Natural killer cell treated with Interleukin-12 subunit alpha and Interleukin-12 subunit beta and Interleukin-15 and Interleukin-18, amount 100 ng/mL, for 72 hours (primary cell): ENCODE measurements at places on chromosomes 1 and 21. TPM values are rescaled to one million over a fixed set of nuclear protein-coding genes. Genes with fewer than 3 reads are reported as not detected.

LRRIQ3 gene
- 1.5 TPM for total RNA-seq

EGLN1 gene
- total RNA-seq = 15.5 TPM

KCNN3 gene
- 0.08 TPM for total RNA-seq

SPRR2F gene
- not detected for total RNA-seq

OLIG2 gene
- not detected for total RNA-seq

SLC19A2 gene
- 8.0 TPM for total RNA-seq

GUCA2A gene
- not detected for total RNA-seq

WNT2B gene
- total RNA-seq = 0.86 TPM

MYCL gene
- 0.36 TPM for total RNA-seq

DNA sequence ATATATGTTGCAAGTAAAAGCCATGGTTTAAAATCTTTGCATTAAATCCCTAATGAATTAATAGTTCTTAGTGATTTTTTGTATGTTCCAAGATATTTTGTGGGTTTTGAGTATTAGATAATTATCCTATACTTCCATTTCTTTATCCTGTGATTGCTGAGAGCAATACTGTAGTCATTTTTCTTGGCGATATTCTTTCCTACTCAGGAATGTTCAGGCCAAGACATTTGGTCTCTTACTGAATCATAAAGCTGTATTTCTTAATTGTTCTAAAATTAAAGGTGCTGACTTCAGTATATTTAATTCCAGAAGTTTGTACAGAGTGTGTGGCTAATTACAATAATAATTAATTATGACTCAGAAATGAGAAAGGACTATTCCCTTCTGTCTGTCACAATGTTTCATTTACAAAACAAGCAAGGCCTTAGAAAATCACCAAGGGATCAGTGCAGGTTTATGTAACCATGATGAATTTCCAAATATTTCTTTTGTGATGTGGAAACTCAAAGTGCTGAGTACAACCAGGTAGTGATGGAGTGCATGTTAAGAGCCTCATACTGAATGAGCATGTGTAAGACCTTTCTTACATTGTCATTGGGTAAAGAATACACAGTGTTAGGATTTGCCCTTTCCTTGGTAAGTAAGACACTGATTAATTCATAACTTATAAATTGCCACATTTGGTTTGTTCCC is 161.2 kb downstream of the HMCN1 start:
- DNase-seq = no peak

GRCh38 chr1:229887043-229887822 is 179.8 kb upstream of the GALNT2 start:
- no peak for DNase-seq

DNA sequence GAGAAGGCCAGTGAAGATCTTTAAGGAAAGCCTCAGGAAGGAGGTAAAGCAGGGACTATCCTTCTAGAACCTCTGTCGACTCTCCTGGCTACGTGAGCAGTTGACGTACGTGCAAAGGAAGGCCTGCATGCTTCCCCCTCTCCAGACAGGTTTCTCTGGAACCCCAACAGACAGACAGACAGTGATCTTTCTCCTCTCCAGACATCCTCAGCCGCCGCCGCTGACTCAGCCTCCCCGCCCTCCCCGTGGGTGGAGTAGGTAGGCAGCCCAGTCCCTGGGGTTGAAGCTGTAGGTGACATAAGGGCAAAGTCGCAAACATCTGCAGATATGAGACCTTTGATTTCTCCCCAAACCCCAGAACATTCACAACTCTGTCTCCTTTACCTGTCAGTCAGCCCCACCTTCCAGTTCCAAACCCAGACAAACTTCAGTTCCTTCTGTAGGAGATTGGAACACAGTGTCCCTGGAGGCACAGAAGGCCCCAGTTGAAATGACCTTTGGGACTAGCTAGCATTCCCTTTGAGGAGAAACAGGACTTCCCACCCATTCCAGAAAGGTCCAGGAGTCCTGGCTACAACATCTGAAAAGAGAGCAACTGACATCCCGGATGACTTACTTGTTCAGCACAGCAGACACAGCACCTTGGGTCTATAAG is 146.0 kb upstream of the JUN start:
- no peak for DNase-seq

- no peak for DNase-seq
Observed at GRCh38 chr1:41274752-41275545, 32.8 kb upstream of the SCMH1 start.

DNA sequence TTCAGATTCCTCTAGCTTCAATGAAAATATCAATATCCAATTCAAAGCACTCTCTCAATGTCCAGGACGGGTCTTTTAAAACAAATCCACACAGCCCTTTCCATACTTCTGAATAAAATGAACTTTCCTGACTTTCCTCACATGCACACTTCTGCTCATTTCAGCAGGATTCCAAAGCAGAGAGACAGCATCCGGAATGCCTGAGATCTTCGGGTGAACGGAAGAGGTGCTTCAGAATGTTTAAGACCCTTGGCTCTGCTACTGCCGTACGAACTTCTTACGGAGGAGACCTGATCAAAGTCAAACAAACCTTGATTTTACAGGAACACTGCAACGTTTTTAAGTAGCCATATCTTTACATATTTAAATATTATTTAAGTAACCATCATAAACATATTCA is 245.7 kb downstream of the PTBP2 start:
- DNase-seq = no peak

GRCh38 chr1:162632698-162633080 is 425 bp downstream of the DDR2 start:
- DNase-seq = no peak

GRCh38 chr1:220873087-220873486 is 6.2 kb upstream of the HLX start:
- no peak for DNase-seq

GRCh38 chr1:215423288-215423687 is 143.8 kb upstream of the KCTD3 start:
- DNase-seq = no peak

DNA sequence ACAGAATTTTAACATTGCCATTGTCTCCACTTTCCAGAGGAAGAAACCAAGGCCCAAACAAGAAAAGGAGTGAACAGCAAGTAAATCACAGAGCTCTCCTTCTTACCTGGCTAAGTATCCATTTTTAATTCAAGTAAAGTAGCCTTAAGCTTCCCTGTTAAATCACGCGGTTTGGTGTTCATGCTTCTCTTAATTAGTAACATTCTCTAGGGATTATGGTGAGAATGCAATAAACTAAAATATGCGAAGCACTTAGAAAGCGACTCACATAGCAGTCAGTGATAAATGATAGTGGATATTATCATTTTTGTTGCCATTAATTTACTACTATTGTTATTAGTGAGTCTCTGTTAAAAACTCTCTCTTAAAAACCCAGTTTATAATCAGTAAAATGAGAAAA is 630.5 kb upstream of the TMPRSS15 start:
- no peak for DNase-seq

DNA sequence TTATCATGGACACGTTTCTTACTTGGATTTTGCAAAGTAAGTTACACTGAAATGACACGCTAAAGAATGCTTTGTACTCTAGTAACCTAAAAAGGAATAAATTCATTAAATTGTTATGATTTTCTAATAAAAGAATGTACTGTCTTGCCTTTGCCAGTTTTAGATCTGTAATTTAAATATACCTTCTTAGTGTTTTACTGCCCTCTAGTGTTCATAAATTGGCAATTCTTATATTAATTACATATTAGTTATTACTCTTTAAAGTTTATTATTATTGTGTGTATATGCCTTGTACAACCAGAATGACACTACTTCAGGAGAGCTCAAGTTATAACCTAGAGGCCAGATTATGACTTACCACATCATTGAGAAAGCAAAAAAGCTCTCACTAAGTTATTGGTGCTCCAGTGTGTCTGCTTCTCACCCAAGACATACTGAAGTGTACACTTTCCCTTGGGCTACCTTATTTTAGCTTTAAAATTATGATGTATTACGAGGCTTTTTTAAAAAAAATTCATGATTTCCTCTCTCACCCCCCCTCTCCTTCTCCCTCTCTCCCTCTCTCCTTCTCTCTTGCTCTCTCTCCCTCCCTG is 169.9 kb downstream of the HS2ST1 start:
- no peak for DNase-seq

GRCh38 chr1:60694980-60695379 is 387.4 kb upstream of the NFIA start:
- no peak for DNase-seq

GRCh38 chr1:181129771-181130606 is 41.5 kb downstream of the IER5 start:
- DNase-seq = no peak

- no peak for DNase-seq
Observed at GRCh38 chr1:199135901-199136300, 497.1 kb downstream of the PTPRC start.

DNA sequence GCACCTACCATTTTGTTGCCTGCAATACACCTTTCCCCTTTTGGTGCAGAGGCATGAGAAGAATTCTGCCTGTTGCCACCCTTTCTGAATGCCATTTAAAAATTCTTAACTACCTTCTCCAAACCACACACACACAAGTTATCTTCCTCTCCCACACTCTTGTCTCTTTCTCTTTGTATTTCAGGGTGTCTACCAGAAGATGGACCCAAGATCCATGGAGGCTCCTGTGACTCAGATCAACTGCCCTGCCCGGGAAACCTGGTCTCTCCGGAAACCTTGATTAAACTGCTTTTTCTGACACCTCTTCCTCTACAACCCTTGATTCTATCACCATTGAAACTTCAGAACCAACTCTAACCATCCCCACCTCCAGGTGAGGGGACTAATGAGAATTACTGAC is 2.4 kb upstream of the TARS2 start:
- DNase-seq = no peak

DNA sequence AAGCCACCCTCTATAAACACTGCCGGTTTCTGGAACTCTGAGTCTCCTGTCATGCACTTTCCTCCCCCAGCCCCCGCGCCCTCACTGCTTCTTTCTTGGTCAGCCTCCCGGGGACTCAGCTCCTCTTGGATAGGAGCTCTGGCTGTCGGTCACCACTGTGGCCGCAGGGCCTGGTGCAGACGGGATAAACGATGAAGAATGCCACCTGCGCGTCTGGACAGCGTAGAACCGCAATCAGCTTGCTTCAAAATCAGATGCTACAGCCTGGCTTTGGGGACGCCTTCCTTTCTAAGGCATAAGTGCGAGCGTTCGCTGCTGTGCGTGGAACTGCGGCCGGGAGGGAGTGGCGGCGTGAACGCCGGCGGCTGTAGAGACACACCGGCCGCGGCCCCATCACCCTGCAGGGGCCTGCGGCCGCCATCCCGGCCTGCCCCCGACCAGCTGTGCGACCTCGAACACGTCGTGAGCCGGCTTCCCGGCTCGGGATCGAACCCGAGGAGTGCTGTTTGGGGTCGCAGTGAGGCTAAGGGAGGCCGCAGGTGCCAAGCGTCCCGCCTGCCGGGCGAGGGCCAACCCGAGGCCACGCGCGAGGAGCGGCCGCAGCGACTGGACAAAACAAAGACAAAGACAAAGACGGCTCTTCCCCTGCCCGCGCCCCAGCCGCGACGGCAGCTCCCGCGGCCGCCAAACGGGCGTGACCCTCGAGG is 688 bp downstream of the PTTG1IP start:
- no peak for DNase-seq

DNA sequence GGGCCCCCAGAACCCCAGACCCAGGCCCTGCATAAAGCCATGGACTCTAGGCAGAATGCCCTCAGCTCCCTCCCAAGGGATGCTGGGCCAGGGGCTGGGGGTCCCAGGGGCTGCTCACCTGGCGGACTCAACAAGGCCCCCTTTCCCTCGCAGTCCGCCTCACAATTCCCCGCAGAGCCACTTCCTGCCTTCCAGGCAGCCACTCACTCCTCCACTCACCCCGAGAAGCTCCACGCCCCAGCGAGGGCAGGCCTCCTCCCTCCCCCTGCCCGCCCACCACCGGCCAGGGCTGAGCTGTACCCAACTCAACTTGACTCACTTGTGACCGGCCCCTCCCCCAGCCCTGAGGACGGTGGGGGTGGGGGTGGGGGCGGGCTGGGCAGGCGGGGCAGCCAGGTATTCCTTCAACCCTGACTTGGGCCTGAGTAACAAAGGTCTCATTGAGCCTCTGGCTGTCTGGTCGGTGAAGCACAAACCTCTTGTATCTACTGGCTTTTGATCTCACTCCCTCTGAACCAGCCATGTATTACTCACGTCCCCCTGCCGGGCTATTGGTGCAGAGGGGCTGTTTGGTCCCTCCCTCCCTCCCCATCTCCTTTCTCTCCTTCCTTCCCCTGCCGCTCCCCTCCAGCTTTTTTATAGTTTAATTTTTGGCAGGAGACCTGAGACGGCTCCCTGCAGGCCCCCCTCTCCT is 5.9 kb downstream of the BLACAT1 start:
- DNase-seq = no peak

DNA sequence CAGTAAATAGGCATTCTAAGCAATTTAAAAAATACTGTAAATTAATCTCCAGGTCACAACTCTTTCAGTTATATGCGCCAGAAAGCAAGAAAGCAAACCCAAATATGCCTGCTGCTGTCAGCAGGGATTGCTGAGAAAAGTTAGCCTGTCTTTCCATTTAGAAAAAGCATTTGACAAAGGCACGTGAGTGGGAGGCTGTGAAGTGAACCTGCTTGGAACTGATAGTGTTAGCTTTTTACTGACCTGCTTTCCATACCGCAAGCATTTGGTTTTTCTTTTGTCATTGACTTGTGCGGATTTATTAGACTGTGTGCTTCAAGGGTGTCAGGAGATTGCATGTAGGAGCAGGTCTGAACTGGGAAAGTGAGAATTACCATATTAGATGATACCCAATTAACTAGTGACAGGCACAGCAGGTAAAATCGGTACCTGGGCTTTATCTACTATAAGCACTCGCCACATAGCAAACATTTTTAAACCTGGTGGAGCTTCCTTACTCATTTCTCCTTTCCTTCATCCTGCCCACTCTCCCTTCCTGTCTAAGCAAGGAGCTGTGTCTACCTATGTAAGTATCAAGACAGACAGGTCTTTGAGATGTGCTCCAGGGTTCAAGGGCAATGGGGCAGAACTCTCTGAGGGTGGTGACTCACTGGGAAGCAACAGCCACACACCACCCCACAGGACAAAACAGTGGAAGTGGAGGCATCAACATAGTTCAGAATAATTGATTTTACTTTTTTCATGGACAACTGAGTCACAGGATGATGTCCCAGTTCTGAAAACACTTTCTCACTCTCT is 323.9 kb downstream of the DISC1 start:
- no peak for DNase-seq

GRCh38 chr1:22533244-22533895 is 29.9 kb upstream of the EPHA8 start:
- DNase-seq = no peak

DNA sequence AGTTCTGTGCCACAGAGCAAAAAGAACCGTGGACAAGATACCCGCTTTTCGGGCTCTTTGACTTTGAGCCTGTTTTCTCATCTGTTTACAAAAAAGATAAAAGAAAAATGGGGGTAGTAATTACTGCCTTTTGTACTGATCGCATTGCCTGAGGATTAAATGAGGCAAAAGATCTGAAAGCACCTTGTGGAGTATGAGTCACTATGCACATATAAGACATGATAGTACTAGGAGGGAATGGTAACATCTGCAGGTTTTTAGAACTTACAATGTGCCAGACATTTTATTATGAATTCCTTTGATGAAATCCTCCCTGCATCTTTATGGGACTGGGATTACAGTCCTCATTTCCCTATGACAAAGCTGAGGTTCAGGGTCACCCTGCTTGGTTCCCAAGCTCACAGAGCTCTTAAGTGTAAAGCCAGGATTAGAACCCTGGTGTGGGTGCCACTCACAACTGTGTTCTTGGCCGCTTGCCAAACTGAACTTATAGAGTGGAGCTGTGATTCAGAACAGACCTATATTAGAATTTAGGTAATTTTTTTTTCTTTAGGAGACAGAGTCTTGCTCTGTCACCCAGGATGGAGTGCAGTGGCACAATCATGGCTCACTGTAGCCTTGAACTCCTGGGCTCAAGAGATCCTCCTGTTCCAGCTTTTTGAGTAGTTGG is 1.8 kb downstream of the DISC1 start:
- DNase-seq = no peak

GRCh38 chr1:40389322-40389803 is 15.8 kb downstream of the SMAP2 start:
- DNase-seq = no peak
